ENCODE measurements at places on chromosomes 2 and 18.

DNA sequence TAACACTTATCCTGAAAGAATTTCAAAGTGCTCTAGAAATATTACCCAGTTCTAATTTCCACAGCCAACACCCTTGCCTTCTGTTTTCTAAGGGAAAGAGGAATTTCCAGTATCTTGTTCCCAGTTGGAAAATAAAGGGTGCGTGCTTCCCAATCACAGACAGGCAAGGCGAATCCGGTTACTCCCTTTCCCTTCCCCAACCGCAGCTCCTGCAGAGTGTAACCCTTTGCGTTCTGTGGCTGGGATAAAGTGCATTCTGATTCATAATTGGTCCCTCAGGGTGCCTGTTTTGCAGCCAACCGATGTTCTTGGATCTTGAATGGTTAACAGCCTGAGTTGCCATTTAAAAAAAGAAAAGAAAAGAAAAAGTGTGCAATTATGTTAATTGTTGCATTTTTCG, 40.6 kb upstream of the PGAP1 start:
- DNase-seq: peak; percentile 68

DNA sequence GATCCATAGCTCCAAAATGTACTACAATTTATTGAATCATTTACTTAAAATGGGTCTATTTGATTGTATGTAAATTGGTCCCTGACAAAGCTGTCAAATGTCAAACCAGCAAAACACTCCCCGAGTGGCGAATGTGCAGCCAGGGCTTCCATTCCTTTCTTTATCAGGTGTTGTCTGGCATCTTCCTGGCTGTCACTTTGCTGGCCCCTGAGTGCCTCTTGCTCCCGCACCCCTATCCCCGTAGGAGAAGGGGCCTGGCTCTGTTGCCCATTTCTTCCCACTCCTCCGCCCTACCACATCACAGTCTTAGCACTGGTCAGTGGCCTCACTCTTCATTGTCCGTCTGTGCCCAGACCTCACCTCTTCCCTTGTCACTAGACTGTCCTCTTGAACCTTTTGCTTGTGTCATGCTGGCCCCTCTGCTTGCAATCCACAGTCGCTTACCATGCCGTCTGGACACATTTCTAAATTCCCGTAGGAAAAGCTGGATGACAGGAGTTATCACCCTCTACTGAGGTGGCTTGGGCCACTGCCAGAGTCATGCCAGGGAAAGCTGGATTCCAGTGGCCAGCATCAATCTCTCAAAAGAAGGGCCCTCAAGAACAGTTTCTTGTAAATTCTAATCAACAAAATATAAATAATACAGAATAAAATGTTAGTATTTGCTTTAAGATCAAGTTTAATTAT, 15.4 kb downstream of the UBE2F start:
- DNase-seq: no peak

DNA sequence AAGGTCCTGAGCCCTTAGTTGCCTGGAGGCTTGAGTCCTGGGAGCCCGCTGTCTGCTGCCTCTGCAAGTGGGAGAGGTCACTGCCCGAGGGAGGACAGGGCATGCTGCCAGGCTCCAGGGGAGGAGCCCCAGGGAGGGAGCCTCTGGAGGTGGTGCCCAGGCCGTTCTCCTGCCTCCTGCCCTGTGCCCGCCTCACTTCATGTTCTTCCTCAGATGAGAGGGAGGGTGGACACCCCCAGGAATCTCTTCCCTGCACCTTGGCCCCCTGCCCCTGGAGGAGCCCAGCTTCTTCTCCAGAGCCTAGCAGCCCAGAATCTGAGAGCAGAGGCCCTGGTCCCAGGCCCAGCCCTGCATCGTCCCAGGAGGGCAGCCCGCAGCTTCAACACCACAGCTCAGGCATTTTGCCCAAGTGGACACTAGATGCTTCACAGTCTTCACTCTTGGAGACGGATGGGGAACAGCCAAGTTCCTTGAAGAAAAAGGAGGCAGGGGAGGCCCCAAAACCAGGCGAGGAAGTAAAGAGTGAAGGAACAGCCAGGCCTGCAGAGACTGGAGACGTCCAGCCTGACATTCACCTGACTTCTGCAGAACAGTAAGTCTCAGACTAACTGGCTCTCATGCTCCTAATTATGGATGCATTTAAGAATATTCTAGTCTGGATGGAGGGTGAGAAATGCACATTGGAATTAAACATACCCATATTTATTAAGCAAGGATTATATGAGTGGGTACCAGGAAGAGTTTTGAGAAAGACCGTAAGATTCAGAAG, 12.1 kb downstream of the PSD4 start:
- DNase-seq: no peak

DNA sequence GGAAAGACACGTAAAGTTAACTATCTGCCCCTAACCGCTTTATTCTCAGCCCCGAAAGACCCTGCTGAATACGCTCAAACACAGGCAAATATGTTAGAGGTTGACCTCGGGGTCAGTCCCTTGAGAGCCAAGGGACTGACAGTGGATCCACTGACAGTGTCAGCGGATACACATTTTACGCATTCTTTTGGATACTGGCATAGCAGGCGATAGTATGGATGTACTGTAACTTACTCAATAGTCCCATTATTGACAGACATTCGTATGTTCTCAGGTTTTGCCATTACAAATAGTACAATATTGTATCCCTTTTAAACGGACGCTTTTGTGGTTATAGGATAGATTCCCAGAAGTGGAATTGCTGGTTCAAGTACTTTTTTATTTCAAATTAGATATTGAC, 13.4 kb downstream of the ATP6V1B1 start:
- no peak for DNase-seq

DNA sequence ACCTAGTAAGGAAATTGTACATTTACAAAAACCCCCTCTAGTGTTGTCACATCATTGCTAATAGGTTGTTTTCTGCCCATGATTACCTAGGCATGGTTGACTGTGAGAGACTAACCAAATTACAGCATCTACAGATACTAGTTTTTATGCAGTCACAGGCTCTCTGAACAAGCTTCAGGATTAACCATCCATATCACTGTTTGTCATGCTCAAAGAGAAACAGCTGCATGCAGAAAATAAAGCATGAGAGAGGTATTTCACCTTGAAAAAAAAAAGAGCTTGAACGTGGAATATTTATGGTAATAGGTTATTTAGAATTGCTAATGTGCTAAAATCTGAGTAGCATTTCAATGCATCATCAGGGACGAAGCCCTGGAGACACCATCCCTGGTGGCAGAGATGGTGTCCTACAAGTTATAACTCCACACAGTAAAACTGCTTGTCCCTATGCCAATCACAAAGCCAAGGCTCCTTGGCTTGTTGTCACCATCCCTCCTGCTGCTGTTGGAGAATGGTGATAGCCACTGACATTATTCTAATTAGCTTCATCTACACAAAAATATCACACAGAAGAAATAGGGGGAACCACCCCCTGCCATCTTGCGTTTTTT, 5.4 kb downstream of the NEB start:
- DNase-seq: no peak

Measured in astrocyte (in vitro differentiated cells and primary cell).